ENCODE measurements at places on chromosomes 7 and 10.

GRCh38 chr7:98265841-98266271 is 13.8 kb upstream of the TECPR1 start:
- no peak for DNase-seq

GRCh38 chr7:81162234-81162633 is 243.4 kb upstream of the SEMA3C start:
- DNase-seq: no peak

DNA sequence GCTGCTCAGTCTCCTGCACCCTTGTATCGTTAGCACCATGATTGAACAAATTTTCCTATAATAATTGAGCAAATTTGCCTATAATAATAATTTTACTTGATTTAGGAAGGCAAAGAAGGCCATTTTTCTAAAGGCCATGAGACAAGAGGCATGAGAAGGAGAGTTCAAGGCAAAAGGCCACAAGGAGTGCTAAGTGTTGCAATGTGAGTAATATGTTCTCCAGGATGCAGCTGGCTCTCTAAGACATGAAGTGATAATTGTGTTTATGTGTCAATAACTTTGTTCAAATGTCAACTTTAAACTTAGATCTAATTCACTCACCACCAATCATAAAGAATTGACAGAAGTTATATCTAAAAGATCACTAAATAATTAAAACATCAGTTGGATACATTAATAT is 53.8 kb downstream of the SGCE start:
- DNase-seq: no peak

DNA sequence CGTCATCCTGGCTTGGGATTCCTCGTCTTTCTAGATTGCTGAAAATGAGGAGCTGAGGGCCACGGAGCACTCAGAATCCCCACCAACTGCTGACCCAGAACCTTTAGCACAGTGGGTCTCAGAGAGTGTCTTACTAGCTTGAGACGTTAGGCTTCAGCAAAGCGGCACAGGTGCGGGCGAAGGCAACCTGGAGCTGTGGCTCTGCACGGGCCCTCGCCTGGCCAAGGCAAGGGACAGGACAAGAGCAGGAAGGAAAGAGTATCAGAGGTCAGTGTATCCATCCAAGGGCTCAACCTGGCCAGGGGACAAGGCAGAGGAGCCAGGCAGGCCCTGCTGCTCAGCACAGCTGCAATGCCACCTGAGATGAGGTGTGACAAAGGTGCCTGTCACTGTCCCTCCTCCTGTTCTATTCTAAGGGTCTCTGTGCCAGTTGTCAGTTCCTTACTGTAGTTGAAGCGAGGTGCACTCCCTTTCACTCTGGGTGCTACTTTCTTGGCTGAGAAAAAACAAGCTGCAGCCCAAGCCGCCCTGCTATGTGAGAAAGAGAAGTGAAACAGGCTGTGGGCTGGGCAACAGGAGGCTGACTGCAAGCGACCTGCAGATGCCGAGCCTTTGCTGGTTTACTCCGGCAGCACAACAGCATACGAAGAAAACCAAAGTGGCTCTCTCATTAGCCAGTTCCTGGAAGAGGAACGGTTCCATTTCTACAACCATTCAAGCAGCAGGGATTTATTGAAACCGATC is 33.3 kb upstream of the KDM7A start:
- DNase-seq: no peak

DNA sequence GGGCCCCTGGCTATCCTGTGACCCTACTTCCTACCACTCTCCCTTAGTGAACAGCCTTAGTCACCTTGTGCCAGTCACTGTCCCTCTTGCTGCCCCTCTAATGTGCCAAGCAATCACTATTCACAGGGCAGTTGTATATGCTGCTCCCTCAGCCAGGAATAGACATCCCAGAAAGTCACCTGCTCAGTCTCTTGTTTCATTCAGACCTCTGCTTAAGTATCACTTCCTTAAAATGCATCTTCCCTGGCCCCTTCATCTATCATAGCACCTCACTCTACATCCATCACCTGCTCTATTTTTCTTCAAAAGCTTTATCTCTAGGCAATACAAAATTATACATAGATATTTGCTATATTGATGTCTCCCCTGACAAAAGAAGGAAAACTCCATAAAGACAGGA is 328.4 kb upstream of the NFE2L3 start:
- no peak for DNase-seq

GRCh38 chr10:51653025-51653424 is 46.4 kb downstream of the CSTF2T start:
- DNase-seq: no peak

GRCh38 chr10:99582255-99582770 is 37.9 kb downstream of the SLC25A28 start:
- no peak for DNase-seq

- DNase-seq: no peak
Observed at GRCh38 chr7:105079348-105079747, 65.3 kb downstream of the KMT2E start.

DNA sequence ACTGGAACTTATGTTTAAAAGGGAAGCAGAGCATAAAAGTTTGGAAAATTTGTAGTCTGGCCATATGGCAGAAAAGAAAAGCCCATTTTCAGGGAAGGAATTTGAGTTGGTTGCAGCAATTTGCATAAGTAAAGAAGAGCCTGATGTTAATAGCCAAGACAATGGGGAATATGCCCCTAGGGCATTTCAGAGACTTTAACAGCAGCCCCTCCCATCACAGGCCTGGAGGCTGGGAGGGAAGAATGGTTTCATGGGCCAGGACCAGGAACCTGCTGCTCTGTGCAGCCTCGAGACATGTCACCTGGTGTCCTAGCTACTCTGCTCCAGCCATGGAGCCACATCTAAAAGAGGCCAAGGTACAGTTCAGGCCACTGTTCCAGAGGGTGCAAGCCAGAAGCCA is 35.3 kb downstream of the HTR7 start:
- no peak for DNase-seq

GRCh38 chr7:134988161-134988560 is 1.9 kb downstream of the AGBL3 start:
- DNase-seq: no peak

GRCh38 chr10:132591166-132591971 is 53.8 kb downstream of the INPP5A start:
- peak; percentile 2 for DNase-seq

DNA sequence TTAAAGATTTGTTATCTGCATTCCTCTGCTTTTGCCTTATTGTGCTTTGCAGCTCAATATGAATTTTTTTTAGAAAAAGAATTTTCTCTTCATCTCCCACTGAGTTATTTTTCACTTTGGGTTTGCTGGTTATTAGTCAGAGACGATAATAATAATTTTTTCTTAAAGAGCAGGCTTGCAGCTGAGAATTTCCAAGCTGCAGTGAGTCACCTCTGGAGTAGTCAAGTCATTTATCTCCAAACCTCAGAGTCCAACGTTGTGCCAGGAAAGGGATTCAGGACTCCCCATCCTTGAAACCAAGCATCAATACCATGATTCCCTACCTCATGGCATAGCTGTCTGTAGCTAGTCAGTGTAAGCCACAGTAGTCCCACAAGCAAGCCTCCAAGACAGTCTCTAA is 15.2 kb upstream of the EGR2 start:
- DNase-seq: no peak

DNA sequence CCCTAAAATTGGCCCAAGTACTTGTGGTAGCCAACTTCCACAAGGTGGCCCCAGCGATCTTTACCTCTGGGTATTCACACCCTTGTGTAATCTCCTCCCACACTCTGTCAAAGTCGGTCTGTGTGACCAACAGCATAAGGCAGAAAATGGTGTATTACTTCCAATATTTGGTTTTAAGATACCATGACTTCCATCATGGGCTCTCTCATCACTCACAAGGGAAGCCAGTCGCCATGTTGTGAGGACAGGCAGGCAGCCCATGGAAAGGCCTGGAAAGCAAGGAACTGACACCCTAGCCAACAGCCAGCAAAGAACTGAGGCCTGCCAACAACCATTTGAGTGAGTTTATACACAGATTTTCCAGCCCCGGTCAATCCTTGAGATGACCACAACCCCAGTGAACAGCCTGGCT is 91.0 kb upstream of the KMT2E start:
- peak; percentile 11 for DNase-seq

- DNase-seq: peak; percentile 85
Observed at GRCh38 chr7:3109311-3109915, 65.7 kb upstream of the CARD11 start.

DNA sequence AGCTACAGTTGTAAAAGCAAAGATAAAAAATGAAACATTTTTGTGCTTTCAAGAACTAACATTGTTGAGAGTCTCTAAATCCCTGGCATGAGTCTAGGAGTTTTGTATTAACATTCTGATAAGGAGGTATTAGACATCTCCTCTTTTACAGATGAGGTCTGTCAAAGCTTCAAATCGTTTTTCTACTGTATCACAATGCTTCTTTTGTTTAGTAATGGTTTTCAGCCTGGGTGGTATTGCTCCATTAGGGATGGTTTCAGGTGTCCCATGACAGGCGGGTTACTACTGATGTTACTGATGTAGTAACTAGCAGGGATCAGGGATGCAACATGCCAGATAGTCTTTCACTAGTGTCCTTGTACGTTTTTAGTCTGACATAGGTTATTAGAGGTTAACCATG is 27.4 kb downstream of the STAM start:
- DNase-seq: no peak

GRCh38 chr10:128540781-128541761 is 414.8 kb upstream of the MKI67 start:
- DNase-seq: no peak

GRCh38 chr7:67732898-67733297 is 736.3 kb downstream of the TYW1 start:
- no peak for DNase-seq

- no peak for DNase-seq
Observed at GRCh38 chr10:71842856-71843686, 8.0 kb downstream of the PSAP start.

GRCh38 chr7:54738737-54739136 is 20.3 kb downstream of the SEC61G start:
- DNase-seq: no peak

DNA sequence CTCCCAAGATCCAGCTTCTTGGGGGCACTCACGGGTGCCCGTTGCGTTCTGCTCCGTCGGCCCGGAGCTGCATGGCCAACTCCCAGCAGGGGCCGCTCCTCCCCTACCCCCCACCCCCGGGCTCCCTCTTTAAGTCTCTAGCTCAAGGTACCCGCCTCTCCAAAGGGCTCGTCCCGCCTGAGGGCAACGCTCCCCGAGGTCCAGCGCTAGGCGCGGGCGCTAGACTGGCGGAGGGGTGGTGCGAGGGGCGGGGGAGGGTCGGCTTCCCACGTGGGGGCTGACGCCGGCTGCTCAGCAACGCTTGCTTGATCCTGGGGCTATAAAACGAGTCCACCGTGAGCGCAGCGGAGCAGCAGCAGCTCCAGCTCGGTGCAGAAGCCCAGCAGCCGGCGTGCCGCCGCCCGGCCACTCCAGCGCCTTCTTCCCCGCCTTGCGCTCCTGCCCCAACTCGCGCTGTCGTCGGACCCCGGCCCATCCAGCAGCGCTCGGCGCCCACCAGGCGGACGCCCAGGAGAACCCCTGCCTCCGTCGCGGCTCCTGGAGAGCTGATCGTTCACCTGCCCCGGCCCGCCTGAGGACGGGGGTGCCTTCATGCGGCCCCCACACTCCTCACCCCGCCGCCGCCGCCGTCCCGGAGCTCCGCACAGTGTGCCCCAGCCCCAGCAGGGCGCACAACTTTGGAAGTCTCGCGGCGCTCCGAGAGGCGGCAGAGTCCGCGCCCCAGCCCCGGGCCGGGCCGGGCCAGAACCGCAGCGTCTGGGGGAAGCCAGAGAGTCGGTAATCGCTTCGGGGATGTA is at the start of gene ADRA2A:
Gene ADRA2A (plus strand): TSS at position 348 of the 797 bp plus-strand sequence. CDS start 968 bp downstream, outside the sequence.
- peak; percentile 74 for DNase-seq

GRCh38 chr10:108141064-108141463 is 976.6 kb upstream of the SORCS1 start:
- no peak for DNase-seq

DNA sequence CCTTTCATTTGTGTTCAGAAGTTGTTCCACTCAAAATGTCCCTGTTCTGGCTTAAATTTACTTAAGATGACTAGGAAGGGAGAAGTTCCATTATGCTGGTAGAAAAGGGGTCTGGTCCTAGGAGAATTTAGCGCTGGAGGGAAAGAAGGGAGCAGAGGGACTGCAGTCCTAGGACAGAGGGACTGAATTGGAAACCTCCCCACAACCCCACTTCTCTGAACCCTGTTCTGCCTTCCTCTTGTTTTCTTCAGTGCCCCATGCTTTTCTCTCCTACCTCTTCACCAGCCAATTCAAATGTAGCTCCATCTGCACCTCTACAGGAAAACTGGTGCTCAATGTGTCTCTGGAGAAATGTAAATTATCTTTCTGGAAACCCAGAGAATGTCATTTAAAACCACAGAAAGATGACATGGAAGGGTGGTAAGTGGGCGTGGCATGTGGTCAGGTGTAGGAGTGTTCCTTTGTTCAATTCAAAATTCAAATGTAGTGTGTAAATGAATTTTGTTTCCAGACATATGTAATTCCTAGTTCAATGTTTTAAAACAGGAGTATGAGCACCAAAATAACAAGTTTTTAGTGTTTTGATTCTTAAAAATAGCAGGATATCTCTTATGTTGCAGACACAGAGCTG is 24.0 kb upstream of the RHOBTB1 start:
- DNase-seq: no peak

DNA sequence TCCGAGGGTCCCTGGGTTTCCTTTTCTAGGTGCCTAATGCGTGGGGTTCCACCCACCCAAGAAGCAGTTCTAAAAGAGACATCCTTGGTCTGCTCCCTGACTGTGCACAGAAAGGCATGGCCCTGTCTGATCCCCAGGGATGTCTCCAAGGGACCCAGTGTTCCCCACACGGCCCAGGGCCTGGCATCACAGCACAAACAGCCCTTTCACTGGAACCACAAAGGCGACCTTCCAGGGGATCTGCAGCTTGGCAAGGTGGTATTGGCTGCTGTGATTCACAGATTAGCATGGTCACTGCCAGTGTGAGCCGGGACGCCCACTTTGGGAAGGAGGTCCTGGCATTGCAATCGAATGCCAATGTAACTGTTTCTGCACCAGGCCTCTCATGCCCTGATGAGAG is 6.4 kb downstream of the KCNMA1 start:
- no peak for DNase-seq

- DNase-seq: no peak
Observed at GRCh38 chr10:12846718-12847117, 154.8 kb downstream of the CCDC3 start.

DNA sequence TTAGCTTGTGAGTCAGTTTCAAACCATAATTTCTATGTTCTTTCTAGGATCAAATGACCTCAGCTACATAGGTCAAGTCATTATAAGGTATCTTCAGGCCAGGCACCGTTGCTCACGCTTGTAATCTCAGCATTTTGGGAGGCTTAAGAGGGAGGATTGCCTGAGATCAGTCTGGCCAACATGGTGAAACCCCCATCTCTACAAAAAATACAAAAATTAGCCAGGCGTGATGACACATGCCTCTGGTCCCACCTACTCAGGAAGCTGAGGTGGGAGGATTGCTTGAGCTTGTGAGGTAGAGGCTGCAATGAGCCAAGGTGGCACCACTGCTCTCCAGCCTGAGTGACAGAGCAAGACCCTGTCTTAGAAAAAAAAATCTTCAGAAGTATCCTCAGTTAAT is 362.3 kb downstream of the GATA3 start:
- no peak for DNase-seq

DNA sequence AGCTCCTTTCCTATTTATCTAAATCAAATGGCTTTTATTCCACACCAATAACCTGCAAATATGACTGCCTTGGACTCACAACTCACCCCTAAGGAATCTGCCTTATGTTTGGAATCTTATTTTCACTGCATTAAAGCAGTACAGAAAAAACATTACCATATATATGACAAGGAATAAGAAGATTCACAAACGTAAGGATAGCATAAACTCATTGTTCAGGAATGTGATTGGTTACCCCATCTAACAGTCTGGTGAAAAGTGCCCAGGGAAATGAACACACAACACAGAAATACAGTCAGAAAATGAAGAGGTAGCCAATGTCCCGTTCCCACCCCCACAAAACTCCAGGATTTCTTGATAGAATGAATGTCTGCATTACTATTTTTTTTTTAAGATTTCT is 2.0 kb downstream of the PPP3CB start:
- no peak for DNase-seq
